Gastroesophageal sphincter (tissue), 4 donors: ENCODE measurements at places on chromosomes 13 and 19.

- H3K4me3 ChIP-seq: no peak overlapping the region
- H3K36me3 ChIP-seq: no peaks in the 10 kb centered on the region
- peaks cover 58% of the 10 kb centered on the region for H3K27me3 ChIP-seq
- no peak overlapping the region for H3K27ac ChIP-seq
- no peaks in the 10 kb centered on the region for H3K4me1 ChIP-seq
- no peak for ATAC-seq
Observed at GRCh38 chr19:35308910-35309309, 16.9 kb downstream of the MAG start.

DNA sequence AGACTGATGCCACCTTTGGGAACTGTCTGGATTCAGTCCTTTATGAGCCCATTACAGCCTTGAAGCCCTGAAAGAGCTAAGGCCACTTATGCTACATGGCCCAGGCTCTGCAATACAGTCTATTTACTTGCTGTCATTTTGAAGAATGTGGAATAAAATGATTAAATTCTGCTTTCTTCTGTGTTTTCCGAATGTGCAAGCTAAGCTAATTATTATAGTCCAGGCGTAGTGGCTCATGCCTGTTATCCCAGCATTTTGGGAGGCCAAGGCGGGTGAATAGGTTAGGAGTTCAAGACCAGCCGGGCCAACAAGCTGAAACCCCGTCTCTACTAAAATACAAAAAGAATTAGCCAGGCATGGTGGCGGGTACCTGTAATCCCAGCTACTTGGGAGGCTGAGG is 142.5 kb downstream of the TEX29 start:
- H3K4me3 ChIP-seq: no peak overlapping the region
- ATAC-seq: no peak
- H3K27me3 ChIP-seq: peaks cover 68% of the 10 kb centered on the region
- no peaks in the 10 kb centered on the region for H3K36me3 ChIP-seq

GRCh38 chr19:41298348-41298964 is 11.5 kb upstream of the CCDC97 start:
- peak overlapping the region; percentile 78 for H3K27ac ChIP-seq
- no peak overlapping the region for H3K4me3 ChIP-seq
- peak; percentile 76 for ATAC-seq
- H3K27me3 ChIP-seq: no peaks in the 10 kb centered on the region

- no peak for ATAC-seq
- no peaks in the 10 kb centered on the region for H3K36me3 ChIP-seq
- H3K4me3 ChIP-seq: no peak overlapping the region
- no peaks in the 10 kb centered on the region for H3K4me1 ChIP-seq
- H3K27ac ChIP-seq: no peak overlapping the region
Observed at GRCh38 chr13:109348519-109349258, 437.7 kb downstream of the IRS2 start.
